ENCODE measurements at places on chromosomes 6 and 20. TPM values are rescaled to one million over a fixed set of nuclear protein-coding genes. Genes with fewer than 3 reads are reported as not detected.

- no peak for DNase-seq
Measured at GRCh38 chr6:63899550-63899949, 263.9 kb downstream of the PHF3 start.

- DNase-seq = no peak
Measured at GRCh38 chr6:143337201-143337949, 113.1 kb downstream of the ADAT2 start.

DNA sequence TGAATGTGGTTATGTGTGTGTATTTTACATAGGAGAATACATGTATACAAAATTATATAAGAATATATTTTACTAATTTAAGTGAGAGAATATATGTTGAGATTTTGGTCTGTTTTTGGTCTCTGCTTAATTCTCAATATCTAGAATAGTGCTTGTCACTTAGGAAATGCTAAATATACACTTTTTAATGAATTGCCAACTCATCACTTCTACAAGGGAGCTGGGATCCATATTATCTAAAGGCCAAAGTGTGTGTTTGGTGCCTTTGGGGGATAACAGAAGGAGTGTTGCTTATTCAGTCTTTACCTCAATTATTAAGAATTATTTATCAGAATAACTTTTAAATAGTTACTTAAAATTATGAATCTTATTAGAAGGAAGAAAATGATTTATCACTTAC, 1304.8 kb downstream of the HACE1 start:
- no peak for DNase-seq

GRCh38 chr20:62148908-62149314, 5.3 kb downstream of the SS18L1 start:
- DNase-seq = no peak

The LCA5 gene
- total RNA-seq = 3.3 TPM

The BLTP3A gene
- total RNA-seq = 9.0 TPM

GRCh38 chr6:138847884-138848283, 52.0 kb downstream of the ECT2L start:
- no peak for DNase-seq

The SLA2 gene
- not detected for total RNA-seq

The MYO6 gene
- 46.6 TPM for total RNA-seq

DNA sequence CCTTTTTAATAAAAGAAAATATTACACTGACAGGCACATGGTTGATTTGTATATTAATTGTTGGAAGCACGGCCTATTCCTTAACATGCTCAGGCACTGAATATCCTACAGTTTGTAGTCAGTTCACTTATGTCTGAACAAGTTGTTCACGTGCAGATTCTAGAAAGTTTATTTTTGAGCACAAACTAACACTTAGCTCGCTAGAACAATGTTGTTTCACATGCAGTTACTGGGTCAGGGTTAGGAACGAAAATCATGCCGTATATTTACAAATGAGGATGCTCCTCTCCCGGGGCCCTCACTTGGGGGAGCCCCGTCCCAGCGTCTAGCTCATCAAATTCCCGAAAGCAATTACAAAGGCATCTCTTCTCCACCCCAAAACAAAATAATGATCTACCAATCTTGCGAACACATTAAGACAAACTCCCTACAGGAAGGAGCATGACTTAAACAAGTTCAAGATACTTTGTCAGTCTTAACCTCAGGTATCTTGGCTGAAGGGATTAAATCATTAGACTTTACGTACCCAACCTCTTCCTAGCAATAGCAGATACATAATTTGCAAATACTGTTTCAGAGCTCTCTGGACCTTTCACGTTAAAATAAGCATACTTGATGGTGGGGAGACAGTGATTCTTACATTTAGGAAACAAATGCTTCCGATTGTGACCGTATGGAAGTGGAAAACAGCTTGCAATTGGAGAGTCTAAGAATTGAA, 1.5 kb downstream of the MAP7 start:
- DNase-seq = no peak

The MYLK4 gene
- total RNA-seq = 0.35 TPM

The KIAA0408 gene
- total RNA-seq = 0.87 TPM

The SYCP2 gene
- 0.23 TPM for total RNA-seq
